Mucosa of gallbladder (tissue), 1 donor: ENCODE measurements at places on chromosomes 2 and 18.

GRCh38 chr18:40935423-40935822, 1019.6 kb upstream of the PIK3C3 start:
- no peak for DNase-seq

DNA sequence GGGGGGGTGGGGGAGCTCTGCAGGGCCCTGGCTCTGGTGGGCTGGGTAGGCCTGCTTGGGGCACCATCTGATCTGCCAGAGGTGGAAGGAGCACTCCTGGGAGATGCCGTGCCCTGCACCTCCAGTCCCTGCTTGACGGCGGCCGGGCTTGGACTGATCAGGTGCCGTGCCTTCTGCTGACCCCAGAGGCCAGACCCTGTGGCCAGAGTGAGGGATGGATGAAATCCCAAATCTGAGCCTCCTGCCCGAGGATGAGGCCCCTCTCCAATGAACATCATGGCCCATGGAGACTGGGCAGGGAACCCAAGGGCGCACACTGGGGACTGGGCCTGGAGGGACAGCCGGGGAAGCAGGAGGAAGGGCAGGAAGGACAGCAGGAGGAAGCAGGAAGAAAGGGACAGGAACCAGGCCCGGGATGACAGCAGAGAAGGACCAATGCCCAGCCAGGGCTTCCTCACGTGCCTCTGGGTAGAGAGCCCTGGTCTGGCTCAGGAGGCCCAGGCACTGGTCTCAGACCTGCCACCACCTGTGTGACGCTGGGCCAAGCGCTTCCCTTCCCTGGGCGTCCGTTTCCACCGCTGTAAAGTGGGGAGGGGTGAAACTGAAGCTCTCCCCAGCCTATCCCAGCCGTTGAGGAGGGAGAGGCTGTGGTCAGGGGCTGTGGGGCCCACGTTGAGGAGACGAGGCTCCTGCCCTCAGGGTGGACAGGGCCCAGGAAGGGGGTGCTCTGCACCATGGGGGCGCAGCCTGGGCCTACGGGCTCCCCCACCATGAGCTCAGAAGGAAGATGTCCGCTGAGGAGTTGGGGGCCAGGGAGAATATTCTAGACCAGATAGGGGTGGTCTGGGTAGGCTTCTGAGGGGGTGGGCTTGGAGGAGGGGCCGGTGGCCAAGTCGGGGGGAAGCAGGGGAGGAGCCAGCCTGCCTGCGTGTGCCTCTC, 1.0 kb upstream of the GPR35 start:
- no peak for DNase-seq

DNA sequence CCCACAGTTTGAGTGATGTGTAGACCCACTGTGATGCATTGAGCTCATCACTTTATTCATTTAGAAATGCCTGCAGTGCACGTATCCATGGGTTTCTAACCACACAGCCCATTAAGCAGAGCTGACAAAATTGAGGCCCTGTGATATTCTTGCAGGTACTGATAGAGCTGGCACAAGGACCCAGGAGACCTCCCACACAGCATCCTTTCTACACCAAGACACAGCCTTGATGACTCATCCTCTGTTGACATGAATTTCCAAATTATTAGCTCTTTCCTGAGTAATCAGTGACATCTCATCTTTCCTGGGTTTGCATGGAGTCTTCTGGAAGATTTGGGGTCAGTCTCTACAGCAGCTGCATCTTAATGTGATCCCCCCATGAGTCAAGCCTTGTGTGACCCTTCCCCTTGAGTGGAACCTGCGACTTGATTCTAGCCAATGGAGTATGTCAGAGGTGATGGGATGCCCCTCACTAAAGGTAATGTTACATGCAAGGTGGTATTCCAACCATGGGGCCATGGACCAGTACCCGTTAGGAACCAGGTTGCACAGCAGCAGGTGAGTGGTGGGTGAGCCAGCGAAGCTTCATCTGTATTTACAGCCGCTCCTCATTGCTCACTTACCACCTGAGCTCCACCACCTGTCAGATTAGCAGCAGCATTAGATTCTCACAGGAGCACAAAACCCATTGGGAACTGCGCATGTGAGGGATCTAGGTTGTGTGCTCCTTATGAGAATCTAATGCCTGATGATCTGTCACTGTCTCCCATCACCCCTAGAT, 181.1 kb upstream of the ARL4C start:
- no peak for DNase-seq

DNA sequence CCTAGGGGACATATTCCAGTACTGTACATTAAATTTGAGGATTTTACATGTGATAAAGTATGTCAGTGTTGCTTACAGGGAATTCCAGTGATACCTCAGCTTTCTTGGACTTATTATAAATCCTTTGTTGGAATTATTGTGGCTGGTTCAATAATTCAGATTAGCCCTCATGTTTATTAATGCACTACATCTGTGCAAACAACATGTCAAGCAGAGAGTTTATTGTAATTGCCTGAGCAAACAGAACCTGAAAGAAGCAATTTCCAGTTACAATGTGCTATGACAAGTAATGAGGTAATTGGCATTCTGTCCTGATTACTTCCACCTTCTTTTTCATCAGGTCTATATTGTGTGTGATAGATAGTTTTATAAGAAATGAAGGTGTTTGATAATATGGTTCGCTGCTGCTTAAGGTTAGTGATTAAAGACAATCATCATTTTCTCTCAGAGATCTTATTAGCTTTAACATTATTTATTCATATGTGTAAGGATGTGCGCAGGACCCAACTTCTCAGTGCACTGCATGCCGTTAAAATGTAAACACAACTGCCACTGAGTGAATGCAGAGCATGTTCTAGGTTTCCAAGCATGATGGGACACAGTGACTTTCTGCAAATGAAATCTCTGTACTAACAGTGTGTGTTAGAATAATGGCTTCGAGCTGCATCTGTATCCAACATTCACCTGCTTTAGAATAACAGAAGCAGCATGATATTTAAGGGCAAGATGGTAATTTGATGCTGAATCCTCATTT, 973.7 kb upstream of the POU3F3 start:
- no peak for DNase-seq

- DNase-seq: no peak
Measured at GRCh38 chr2:239308661-239309397, 92.0 kb downstream of the HDAC4 start.

DNA sequence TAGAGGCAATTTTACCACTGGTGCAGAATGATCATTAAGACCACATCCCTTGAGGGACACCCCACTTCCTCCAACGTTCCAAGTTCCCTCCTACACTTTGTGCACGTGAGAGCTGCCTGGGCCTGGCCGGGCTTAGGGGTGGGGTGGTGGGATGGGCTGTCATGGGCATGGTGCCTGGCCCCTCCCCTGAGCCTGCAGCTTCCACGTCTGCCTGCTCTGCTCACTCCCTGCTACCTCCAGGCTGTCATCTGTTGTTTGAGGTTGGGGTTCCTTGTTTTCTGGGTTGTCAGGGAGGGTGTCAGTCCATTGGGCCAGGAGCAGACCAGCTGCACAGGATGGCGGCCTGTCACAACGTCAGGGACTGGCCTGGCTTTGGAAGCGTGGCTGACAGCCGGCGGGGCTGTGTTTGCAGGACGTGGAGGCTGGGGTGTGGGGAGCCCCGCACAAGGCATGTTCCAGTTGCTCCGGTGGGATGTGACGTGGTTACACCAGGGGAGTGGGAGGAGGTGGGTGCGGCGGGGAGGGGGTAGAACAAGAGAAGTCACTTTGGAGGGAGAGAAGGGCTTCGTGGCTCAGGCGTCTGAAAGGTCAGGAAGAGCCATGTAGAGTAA, 72.3 kb downstream of the RTP5 start:
- no peak for DNase-seq

- DNase-seq: peak; percentile 51
Measured at GRCh38 chr2:230170532-230170931, 49.3 kb downstream of the SP110 start.

DNA sequence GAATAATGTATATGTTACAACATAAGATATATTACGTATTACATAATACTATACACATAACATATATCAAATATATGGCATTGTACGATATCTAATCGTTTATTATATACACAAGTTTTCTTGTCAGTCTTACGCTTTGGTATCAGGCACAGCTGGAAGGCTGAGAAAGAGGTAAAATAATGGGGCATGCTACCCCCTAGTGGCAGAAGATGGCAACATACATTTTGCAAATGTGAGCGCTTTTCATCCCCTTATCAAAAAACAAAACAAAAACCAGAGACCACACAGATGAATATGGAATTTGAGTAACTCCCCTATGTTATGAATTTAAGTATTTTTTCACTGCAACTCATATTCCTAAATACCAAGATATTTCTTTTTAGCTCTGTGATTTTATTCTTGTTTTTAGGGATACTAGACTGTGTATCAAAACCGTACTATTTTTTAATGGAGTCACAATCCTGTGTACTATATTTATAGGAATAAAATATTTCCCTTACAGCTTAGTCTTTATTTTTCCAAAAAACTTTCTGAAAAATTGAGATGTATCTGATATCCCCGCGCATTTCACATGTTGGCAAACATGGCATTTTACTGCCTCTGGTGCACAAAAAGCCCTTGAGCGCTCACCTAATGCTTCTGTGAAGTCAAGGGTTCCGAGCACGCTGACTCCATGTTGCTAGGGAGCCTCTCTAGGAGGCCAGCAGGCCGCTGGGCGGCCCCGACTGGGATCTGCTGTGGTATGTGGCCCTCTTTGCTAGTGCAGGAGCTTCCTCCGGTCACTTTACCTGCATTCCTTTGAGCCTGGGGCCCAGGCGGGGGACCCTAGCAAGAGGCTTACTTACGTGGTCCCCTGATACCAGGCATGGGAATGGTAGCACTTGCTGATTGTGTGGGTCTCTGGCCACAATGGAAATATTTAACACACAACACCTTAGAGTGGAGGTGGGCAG, 62.5 kb downstream of the SLC4A3 start:
- DNase-seq: peak; percentile 57

DNA sequence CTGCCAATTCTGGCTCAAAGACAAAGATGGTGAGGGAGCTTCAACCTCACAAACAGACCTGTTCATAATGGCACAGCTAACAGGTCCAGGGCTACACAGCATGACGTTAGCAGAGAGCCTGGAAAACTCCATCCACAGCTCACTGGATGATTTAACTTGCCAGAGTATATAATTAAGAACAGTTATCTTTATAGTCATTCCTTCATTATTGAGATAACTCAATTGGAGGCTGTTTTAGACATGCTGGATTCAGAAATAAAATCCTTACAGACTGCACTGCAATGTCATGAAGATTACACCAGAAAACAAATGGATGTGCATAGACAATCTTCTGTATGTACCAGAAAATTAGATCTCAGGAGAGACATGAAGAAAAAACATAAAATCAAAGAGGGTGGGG, 55.1 kb upstream of the LYPD1 start:
- DNase-seq: no peak

DNA sequence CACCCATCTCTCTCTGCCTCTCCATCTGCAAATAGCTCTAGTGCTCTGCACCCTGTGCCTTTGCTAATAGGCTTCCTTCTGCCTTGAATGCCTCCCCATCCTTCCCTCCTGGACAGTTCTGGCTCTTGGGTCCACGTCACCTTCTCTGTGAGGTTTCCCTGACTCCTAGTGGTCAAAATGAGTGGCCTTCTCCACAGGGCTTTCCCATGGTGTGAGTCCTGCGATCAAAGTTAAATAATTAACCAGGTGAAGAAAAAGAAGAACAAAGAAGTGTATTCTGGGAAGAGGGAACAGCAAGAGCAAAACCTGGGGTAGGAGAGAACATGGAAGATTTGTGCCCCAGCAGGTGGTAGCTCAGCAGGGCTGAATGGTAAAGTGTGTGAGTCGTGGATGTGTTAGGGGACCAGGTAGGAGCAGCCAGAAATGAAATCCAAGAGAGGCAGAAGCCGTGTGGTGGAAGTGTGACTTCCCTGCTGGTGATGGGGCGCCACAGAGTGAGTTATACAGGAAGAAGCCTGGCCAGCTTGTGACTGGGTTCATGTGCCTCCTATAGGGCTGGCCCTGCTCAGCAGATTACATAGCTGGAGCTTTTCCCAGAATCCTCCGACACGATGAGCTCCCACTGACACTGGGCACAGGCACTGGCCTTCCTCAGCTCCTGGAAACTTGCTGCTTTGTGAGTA, 93.8 kb upstream of the LDAH start:
- DNase-seq: no peak

GRCh38 chr2:144648837-144649465, 129.0 kb upstream of the ZEB2 start:
- DNase-seq: no peak

DNA sequence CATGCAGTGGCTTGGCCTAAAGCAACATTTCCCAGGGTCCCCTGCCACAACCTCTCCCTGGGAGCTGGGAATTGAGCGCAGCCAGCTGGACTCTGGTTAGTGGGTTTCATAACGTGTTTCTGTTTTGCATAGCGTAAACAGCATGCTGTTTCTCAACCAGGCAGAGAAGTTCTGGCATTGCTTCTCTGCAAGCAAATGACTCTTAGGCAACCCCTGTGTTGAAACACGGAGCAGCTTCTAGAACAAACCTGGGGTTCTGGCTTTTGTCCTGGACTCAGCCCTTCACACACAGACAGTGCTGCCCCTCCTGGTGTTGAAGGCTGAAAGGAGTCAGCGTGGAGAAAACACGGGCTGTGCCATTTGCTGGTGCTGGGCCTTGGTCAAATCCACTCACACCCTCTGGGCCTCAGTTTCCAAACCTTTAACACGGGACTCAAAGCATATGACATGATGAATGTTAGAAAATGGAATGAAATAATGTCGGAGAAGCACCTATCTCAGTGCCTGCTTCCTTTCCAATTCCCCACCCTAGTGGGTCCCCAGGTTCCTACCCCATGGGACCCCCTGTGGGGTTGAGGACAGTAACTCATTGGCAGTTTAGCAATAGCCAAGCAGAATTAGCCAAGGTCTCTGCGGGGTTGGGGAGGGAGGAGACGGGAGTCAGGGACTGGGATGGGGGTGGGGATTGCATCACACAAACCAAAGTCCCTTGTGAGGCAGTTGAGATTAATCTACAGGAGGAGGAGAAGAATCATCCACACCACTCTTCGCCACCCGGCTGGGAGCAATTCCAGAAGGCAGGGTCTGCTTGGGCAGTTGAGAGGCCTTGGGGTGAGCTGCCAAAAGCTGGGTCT, 30.2 kb upstream of the IL1R2 start:
- DNase-seq: peak; percentile 85

DNA sequence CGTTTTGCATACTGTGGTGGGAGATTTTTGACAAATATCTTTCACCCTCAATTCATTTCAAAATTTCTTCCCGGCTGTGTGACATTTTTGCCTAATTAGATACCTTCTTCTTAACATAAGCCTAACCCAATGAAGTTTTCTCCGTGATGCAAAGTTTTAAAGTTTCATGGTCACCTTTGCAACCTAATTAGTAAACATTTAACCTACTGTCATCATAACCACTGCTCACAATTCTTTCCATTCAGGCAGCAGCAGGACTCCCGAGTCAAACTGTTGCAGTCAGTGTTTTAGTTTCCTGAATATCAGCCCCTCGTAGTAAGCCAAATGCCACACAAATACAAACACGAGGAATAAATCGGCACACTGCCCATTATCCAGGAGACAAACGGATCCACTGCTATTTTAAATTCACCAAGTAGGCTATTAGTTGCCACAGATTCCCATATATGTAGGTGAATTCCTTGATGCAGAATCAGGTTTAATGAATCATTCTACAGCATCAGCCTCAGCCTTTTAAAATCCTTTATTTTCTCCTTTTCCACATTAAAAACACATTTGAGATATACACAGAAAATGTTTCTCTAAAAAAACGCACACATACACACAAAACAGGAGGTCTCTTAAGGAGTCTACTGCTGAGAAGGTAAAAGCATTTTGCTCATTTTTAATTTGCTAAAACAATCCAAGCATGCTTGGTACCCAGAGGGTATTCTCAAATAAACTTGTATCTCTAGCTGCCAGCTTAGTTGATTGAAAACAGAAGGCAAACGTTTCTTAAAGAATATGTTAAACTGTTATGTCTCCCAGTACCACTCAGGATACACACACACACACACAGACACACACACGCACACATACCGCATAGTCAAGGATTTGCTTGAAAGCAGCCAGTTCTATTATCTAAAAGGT, 106.5 kb upstream of the KCTD1 start:
- no peak for DNase-seq

GRCh38 chr18:32764611-32765244, 8.1 kb downstream of the KLHL14 start:
- DNase-seq: no peak
